ENCODE measurements at places on chromosomes 2 and 18.

- DNase-seq = no peak
Measured at GRCh38 chr18:53971331-53971730, 253.1 kb downstream of the MBD2 start.

DNA sequence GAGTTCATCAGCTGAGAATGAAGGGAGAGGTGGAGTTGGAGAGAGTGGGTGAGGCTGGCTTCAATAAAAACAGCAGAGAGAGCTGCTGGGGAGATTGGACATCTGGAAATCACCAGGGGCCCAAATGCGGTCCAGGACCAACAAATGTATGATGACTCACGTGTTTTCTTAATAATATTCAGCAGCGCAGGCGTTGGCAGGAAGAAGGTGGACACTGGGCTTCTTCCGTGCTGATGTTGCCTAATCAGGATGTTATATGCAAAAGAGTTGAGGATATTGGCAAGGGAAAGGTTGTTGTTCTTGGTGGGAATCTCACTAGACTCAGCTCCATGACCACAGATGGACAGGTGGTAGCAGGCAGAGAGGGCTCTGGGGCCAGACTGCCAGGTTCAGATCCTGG lies 12.8 kb upstream of the PLA2R1 start:
- no peak for DNase-seq

DNA sequence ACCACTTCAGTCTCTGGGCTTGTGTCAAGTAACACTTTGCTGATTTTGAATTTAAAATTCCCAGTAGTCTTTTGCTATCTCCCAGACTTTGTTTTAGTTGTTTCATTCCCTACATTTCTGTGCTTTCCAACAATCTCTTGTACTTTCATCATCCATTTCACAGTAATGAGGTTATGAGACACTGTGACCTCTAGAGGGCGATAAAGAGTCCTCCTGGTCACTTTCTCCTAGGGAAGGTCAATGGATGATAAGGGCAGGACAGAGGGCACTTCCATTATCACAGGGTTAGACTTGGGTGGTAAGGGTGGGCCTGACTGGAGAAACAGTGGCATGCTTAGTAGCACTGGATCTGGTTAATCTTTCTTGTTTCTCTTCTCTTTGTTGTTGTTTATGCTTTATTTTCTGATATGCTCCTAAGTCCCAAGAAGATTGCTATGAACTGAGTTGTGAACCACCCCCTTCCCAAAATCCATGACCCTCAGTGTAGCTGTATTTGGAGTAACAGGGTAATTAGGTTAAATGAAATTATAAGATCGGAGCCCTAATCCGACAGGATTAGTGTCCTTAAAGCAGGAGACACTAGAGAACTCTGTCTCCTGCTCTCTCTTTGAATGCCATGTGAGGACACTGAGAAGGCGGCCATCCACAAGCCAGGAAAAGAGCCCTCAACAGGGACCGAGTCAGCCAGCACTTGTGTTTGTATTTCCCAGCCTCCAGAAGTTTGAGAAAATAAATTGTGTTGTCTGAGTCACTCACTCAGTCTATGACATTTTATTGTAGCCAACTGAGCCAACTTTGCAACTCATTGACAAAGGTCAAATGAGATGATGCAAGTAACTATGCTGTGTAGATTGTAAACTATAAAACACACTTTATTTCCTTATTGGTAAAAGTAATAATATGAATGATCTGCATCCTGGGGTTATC lies 779.2 kb downstream of the CNTNAP5 start:
- peak; percentile 38 for DNase-seq

DNA sequence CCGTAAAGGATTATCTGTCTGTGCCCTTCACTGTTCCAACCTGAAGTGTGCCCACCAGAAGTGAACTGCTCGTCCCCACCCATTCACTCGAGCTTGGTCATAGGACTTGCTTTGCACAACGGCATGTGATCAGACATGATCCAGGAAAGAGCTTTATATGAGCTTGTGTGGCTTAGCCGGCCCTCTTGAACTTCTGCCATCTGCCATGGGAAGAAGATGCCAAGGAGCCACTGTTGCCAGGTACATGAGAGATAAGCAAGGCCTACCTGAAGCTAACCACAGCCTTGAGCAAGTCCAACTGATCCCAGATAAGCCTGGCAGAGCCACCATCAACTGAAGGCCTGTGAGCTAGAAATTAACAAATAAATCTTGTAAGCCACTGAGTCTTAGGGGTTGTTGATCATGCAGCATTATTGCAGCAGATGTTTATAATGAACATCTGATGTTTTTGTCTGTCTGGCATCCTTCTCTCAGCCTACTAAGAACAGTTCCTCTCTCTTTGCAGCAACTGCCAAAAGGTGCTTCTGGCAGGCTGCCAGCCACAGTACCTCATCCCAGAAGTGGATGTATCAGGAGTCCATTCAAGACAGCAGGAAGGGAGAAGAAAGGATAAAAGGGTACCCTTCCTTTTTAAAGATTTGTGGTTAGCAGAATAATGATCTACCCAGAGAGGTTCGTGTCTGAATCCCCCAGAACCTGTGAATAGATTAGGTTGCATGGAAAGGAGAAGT lies 16.8 kb downstream of the DBI start:
- peak; percentile 96 for DNase-seq

DNA sequence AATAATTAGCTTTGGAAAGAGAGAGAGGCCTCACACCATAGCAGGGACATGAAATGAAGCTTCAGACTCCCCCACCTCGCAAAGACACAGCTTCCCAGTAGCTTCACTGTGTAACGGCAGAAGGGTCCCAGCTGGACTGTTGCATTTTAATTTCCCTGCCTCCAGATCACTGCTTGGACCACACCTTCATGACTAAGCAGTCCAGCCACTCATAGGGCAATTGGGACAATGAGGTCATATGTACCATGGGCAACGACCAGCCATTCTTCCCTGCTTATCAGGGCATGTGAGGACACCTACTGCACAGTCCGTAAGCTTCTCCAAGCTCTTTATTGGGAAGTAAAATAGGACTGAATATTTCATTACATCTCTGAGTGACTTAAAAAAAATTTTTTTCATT lies 183.0 kb downstream of the MREG start:
- DNase-seq = no peak

DNA sequence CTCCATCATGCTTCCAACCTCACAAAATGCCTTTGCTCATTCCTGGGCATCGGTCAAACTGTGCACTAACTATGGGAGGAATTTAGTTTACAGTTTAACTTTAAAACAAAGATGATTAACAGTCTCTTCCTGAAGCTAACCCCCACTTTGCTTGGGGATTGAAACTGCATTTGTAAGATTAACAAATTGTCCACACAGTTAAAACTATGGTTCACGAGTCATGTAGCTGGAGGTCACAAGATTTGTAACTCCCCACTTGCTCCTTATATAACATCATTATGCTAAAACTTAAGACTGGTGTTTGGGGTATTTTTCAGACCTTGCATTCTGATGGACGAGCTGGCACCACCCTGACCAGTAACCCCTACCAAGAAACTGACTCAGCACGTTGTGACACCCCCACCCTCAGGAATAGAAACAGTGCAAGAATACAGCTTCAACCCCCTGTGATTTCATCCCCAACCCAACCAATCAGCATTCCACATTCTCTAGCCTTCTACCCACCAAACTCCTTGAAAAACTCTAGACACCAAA lies 252.3 kb downstream of the MBD5 start:
- no peak for DNase-seq

GRCh38 chr2:6920743-6921064 lies 3.5 kb downstream of the RNF144A start:
- DNase-seq = no peak

GRCh38 chr2:232438951-232439757 lies 16.8 kb upstream of the ALPI start:
- no peak for DNase-seq

- DNase-seq = no peak
Measured at GRCh38 chr2:10071595-10071994, 8.6 kb downstream of the CYS1 start.

DNA sequence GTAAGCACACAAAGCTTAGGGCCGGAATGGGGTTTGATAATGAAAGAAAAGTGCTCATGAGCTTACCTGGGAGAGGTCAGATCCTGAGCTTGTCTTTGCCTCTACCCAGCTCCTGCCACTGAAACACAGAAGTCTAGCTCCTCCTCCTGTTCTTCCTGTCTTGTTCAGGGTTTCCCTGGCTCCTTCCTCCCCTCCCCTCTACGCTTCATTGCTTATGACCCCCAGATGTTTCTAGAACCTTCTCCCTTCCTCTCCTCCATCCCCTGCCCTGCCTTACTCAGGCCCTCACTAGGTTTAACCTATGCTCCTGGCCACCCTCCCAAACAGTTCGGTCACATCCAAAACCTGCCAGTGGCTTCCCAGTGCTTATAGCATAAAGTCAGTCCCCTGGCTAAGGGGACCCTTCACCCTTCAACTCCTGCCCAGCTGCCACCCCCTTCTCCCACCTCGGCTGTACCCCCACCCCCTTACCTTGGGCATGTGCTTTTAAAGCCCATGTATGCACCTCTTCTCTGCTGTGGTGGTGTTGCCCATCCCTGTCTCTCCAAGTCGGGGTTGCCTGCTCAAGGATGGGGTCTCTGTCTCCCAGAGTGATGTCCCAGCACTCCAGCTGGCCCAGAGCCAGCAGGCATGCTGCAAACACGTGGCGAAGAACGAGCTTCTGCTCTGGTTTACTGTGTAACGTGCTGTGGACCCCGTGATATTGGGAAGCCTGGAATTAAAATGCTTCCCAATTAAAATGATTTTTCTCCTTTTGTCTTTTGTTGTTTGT lies 233.6 kb downstream of the TPGS2 start:
- no peak for DNase-seq

GRCh38 chr2:62657783-62658182 lies 47.7 kb upstream of the EHBP1 start:
- DNase-seq = peak; percentile 22

- DNase-seq = peak; percentile 88
Measured at GRCh38 chr2:175282300-175282699, 100.8 kb upstream of the ATP5MC3 start.

DNA sequence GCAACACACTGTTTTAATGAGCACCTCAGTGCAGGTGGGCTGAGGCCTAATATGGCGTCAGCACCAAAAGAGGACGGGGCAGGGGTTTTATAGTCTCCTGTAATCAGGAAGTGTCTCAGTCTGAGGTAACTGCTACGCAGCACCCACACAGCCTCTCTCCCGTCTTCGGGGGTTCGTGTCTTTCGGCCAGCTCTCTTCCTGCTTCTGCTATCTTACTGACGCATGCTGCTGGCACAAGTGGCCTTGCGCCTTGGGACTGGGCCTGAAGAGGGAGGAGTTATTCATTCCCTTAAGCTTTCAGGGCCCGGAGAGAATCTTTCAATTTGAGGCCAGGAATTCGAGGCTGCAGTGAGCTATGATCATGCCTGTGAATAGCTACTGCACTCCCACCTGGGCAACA lies 14.5 kb upstream of the PAPOLG start:
- DNase-seq = no peak

DNA sequence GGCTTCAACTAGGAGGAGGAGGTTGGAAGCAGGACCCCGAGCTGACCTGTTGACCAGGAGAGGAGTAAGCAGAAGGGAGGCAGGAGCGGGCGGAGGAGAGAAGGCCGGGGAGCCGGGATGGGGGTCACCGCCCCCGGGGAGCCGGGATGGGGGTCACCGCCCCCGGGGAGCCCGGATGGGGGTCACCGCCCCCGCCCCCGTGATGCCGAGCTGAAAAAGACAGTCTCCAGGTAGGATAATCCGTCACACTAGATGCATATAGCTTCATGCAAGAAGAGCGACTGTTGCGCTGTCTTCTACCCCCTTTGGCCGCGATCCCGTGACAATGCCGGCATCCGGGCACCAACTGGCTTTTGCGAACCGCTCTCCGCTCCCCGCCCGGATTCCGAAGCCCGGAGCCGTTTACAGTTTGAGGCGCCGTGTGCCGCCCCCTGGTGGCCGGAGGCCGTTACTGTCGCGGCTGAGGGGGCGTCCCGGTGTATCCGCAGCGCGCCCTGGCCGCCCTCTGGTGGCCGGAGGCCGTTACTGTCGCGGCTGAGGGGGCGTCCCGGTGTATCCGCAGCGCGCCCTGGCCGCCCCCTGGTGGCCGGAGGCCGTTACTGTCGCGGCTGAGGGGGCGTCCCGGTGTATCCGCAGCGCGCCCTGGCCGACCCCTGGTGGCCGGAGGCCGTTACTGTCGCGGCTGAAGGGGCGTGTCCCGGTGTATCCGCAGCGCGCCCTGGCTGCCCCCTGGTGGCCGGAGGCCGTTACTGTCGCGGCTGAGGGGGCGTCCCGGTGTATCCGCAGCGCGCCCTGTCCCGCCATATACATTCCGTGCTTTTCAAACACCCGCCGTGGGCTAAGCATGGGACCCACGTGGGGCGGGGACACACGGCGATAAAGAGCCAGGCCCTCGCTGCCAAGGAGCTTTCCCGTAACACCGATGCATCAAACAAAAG lies 89.6 kb downstream of the ACTR3 start:
- no peak for DNase-seq

- DNase-seq = no peak
Measured at GRCh38 chr2:121355488-121355887, 70.5 kb upstream of the TFCP2L1 start.

DNA sequence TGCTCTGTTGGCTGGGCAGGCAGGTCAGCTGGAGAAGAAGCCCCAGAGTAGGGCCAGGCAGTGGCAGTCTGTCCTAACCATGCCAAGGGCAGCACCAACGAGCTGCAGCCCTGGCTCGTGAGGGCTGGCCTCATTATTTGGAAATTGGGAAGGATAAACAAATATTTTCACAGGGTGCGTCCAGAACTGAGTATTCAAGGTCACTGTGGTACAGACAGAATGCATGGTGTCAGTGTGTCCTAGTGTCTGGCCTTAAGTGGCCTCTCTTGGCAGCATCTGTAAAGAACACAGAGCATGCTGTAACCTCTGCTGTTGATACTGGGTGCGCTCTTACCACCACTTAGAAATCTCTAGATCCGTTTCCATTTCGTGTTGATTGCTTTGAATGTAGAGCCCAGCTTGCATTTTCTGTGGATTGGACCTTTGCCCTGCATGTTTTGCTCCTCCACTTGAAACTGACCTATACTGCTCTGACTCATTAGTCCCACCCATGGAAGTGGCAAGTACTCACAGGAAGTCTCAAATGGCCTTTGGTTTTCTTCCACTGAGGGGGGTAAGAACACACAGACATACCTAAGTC lies 88.2 kb downstream of the GREB1L start:
- DNase-seq = no peak
